Astrocyte of the hippocampus (primary cell): ENCODE measurements at places on chromosomes 3 and 15.

GRCh38 chr3:28575746-28576613 is 227.4 kb upstream of the AZI2 start:
- DNase-seq = peak; percentile 77

DNA sequence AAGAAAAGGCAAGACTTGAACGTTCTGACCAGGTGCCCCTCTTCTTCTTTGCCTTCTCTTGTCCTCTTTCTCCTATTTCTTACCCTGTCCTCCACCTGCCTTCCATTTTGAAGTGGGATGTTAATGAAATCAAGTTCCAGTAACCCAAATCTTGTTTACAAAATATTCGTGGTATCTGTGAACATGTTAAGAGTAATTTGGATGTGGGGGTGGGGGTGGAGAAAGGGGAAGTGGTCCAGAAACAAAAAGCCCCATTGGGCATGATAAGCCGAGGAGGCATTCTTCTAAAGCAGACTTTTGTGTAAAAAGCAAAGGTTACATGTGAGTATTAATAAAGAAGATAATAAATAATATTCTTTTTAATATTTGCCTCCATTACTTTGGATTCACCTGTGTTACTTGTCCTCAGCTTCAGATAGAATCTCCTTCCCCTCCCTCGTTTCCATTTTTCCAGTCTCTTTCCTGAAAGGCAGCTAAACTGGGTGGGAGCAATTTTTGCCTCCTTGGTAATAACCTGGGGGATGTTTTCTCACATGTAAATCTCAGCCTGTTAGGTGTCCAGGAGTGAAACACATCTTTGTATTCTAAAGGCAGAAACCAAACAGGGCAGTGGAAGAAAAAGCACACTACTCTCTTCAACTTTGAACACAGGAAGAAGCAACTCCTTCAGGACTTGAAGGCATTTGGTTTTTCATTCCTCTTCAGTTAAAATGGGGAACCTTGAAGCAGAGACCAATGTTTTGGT is 3.2 kb downstream of the CHST2 start:
- no peak for DNase-seq

GRCh38 chr3:18786650-18787323 is 361.5 kb upstream of the KCNH8 start:
- no peak for DNase-seq

DNA sequence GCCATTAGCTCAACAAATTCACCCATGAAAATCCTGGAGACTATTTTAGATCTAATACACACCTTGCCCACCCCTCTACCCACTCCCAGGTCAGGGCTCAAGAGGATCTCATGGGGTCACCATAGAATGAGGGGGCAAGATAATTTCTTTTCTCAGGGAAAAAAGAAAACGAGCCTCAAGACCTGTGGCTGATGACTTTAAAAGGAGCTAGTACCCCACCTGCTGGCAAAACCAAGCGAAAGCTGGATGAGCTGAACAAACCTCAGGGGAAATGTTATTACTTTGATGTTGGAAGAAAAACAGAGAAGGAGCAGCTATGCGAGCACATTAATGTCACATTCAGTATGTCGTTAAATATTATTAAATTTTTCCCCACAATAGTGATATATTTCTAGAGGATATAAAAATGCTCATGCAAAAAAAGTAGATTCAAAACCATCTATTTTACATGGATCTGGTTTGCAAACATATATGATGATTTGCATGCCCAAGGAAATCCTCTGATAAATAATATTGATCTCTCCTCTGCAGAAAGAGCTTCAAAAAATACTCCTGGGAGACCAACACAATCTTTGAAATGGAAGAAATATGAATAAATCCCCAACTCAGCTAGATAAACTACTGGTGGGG is 37.7 kb downstream of the PLD1 start:
- peak; percentile 79 for DNase-seq

DNA sequence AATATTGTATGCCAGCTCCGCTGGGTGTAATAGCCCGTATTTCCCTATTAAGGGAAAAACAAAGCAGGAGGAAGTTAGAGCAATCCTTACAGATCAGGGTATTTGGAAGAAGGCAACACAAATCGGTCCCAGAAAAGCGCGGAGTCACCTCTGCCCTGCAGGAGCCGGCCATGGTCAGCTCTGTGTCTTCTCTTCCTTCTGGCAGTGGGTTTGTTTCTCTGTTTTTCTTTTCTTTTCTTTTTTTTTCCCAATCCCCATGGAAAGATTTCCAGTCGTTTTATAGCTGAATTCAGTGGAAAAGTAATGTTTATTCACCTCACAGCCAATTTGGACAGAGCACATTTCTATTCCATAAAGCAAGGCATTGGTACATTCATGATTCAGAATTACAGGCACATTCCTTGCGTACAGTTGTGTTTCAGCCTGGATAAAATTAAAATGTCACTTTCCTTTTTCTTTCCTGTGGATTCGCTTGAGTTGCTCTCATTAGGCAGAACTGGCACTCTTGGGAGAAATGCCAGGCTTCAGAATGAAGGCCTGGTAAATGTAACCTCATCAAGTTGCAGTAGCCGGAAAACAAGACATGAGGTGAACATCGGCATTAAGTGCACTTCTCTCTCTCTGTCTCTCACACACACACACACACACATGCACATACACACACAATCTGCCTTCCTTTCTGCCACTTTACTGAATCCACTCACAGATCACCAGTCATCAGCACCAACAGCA is 204.5 kb upstream of the UBE2E1 start:
- DNase-seq = peak; percentile 74

DNA sequence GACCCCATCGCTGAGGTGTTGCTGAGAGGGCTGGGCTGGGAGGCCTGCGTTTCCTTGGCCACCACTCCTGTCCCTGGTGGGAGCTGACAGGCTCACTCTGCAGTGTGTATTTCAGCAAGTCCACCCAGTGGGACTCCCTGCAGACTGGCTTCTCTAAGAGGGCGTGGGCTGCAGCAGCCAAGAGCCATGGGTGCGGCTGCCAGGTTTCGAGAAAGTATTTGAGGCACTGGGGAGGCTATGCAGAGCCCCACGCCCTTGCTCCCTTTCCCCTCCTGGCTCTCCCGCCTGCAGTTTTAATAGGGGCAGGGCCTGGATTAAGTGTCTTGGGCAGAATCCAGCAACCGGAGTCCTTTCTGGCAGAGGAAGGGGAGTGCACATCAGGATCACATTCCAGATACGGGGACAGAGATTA is 242.1 kb downstream of the THSD4 start:
- peak; percentile 42 for DNase-seq

- no peak for DNase-seq
These were observed 113.4 kb downstream of the PLCH1 start for GRCh38 chr3:155631323-155632019.

- DNase-seq = no peak
These were observed 13.4 kb upstream of the ZNF639 start for GRCh38 chr3:179309225-179310078.

DNA sequence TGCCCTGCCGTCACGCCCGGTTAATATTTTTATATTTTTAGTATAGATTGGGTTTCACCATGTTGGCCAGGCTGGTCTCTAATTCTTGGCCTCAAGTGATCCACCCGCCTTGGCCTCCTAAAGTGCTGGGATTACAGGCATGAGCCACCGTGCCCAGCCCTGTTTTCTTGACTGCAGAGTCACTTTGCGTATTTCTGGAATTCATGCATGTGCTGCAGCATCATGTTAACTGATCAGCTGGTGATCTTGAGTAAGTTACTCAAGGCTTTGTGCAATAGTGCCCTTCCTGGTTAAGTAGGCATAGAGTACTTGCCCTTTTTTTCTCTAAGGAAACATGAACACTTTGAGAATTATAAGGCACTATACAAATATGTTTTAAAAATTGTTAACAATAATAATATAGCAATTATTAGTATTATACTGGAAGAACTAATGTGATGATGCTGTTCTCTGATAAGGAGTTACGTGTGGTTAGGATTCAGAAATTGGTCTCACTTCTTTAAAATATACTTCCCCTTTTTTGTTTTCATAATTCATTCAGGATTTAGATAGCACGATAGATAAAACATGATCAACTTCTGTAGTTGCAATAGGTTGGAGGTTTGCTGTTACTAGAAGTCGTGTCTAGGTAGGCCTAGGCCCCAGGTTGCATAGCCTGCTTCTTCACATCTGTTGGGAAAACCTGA is 33.6 kb downstream of the GPR171 start:
- no peak for DNase-seq

DNA sequence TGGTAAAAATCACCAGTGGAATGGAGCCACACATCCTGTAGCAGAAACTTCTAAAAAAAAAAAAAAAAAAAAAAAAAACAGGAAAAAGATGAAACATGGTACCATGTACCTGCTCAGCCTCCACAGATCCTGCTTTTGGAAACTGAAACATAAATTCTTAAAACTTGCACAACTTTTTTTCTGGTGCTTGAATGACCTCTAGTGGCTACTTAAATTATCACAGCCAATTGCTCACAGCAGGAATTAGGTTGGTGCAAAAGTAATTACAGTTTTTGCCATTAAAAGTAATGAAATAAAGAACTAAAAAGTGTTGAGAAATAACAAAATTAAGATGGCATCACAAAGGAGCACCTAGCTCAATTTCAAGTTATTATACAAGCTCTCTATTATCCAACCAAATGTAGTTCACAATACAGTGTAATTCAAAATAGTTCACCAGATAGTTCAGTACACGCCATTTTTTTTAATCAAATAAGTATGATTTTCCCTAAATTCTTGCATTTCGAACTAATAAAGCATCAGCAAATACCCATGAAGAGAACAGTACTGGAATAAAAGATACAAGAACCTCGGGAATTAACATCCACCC is 80.6 kb downstream of the ULK4 start:
- peak; percentile 71 for DNase-seq

GRCh38 chr15:55526559-55527036 is 18.6 kb upstream of the DNAAF4 start:
- DNase-seq = peak; percentile 50

- no peak for DNase-seq
These were observed 123.9 kb upstream of the MEF2A start for GRCh38 chr15:99441871-99442251.

GRCh38 chr3:197300361-197300760 is 1.9 kb upstream of the DLG1 start:
- DNase-seq = peak; percentile 38

DNA sequence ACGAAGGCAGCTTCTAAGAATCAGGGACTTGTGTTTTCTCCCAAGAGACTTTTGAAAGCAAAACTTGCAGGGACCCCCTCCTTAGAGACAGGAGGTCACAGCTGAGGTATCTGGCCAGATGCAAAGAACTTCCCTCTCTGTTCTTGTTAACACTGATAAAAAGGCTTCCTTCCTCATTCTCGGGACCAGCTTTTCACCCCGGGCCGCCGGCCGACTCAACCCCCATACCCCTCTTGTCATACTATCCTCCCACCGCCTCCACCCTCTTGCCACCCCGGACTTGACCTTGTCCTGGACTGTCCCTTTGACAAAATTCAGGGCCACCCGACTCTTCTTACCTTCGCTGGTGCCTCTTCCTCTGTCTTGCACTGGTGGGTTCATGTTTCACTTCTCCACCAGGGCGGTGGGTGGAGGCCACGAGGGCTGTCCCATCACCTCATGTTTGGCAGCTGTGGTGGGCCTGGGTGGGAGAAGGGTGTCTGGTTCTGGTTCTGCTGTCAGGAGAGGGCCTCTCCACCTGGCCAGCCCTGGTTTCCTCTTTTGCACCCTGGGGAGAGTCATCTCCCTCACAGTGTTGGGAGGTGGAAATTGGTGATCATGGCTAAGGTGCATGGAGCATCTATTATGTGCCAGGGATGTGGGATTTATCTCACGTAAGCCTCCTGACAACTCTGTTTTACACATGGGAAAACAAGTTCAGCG is 32.5 kb downstream of the BHLHE40 start:
- DNase-seq = no peak

GRCh38 chr3:39317571-39318169 is 11.8 kb upstream of the CCR8 start:
- DNase-seq = no peak

GRCh38 chr15:39888243-39888642 is 31.8 kb downstream of the GPR176 start:
- DNase-seq = no peak

- no peak for DNase-seq
These were observed 12.8 kb upstream of the TMOD3 start for GRCh38 chr15:51816611-51817010.

DNA sequence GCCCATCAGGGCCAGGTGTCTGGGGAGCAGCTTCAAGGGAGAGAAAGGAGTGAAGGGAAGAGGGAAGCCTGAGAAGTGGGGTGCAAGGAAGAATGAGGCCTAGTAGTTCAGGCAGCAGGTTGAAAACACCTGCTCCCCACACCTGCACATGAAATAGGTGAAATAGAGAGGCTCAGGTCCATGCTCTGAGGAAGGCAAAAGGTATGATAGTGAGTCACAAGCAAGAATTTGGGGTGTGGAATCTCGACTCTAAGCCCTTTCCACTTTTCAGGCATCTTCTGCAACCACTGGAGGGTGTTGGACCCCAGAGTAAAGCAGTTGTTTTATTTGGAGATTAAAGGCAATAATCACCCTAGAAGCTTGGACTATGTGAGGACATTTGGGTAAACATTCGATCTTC is 157.5 kb downstream of the CTNNB1 start:
- DNase-seq = no peak

DNA sequence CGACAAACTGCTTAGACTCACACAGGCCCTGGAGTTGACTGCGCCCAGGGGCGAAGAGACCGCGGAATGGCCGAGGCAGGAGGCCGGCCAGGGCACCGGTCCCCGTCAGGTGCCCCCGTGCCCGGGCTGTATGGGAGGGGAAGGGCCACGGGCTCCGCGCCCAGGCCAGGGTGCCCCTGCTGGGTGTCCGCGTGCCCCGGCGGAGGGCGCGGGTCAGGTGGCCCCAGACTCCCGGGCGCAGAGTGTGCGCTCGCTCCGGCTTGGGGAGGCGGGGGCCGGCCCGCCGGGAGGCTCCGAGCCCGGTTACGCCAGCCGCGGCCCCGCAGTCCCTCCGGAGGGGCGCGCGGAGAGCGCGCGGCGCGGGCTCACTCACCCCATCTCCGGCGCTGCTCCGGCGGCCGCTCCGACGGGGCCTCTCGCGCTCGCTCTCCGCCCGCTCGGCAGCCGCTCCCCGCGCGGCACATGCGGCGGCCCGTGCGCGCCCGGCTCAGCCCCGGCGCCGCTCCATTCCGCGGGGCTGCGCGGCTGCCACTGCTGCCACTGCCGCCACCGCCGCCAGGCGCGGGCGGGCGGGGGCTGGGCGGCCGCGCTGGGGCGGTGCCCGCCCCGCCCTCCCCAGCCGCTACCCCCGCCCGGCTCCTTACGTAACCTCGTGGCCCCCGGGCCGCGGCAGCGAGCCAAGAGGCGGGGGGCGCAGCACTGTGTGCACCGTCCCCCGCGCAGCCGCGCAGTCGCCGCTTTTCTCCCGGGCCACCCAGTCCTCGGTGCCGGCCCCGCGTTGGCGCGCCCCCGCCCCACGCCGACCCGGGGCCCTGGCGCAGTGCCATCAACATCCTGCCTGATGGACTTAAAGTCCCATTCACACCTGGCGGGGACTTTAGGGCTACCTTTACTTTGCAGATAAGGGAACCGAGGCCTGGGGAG is at the start of gene HOMER2:
Gene HOMER2 (minus strand): TSS at position 563 of the 924 bp plus-strand sequence. CDS start 185 bp downstream, at position 378.
- peak; percentile 71 for DNase-seq

DNA sequence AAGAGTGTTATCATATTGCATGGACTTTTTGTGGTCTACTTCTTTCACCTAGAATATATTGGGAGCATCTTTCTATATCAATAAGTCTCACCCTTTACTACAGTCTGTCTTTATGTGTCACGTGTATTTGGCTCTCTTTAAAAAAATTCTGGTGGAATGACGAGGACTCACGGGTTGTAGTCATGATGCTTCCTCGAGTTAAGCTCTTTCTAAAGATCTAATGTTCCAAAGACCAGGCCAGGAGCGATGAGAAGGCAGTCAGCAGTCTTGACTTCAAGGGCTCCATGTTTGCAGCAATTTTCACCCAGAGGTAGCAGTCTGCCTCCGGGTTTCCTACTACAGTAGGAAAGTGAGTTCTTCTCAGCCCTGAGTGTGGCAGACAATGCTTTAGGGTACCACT is 88.9 kb downstream of the FRMD4B start:
- no peak for DNase-seq

GRCh38 chr3:171178714-171179113 is 152.2 kb upstream of the SLC2A2 start:
- no peak for DNase-seq
